ENCODE measurements at places on chromosomes 6 and 20.

DNA sequence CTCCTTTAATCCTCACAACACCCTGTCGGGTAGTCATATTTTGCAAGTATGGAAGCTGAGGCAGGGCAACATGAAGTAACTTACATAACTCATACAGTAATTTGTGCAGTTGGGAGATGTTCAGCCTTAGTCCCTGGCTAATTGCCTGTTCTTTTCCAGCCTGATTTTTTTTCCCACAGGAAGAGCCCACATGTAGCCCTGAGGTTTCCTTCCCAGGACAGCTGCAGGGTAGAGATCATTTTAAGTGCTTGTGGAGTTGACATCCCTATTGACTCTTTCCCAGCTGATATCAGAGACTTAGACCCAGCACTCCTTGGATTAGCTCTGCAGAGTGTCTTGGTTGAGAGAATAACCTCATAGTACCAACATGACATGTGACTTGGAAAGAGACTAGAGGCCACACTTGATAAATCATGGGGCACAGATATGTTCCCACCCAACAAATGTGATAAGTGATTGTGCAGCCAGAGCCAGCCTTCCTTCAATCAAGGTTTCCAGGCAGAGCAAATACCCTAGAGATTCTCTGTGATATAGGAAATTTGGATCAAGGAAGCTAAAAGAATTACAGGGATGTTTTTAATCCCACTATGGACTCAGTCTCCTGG, 5.0 kb upstream of the BTN2A1 start:
- no peak for DNase-seq

DNA sequence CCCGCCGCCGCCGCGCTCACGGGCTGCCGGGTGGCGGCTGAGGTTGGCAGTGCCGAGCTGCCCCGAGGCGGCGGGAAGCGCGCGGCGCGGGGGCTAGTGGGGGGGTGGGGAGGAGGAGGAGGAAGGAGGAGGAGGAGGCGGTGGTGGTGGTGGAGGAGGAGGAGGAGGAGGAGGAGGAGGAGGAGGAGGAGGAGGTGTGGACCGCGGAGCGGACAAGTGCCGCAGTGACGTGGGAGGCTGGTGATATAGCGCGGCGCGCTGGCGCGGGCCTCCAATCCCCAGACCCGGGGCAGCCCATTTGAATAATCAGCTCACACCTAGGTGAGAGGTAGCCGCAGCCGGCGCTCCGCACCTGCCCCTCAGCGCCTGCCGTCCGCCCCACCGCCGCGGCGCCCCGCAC, at the start of gene FOXA2:
FOXA2 (minus strand) TSS at position 51 of the 400 bp plus-strand sequence. CDS start 294 bp downstream, outside the sequence.
- no peak for DNase-seq

DNA sequence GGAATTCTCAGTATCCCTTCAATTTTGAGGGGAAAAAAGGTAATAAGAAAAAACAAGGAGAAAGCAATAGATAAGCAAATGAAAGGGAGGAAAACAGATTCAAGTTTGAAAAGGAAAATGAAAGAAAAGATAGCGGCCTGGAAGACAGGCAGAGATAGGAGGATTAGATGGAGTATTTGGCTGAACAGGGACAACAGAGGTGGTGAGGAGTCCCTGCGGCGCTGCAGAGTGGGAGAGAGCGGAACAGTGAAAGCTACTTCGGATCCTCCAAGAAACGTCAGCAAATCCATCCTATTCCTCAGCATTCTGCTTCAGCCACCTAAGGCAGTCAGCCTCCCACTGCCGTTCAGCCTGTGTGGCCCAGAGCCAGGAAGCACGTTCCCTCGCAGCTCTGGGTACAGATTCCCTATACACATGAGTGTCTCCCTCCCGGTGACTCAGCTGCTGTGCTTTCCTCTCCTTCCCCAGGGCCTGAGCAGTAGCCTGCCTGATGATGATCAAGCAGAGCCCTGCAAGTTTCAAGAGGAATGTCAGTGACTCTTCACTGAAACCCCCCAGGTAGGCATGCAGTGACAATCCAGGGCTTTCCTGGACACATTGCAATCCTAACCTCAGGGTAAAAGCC, 43.4 kb upstream of the CDYL start:
- peak; percentile 60 for DNase-seq

- DNase-seq: no peak
These were observed 5.5 kb downstream of the CDK19 start for GRCh38 chr6:110809792-110810191.

GRCh38 chr20:45772693-45773092, 19.0 kb downstream of the WFDC3 start:
- DNase-seq: no peak

All from AG09309 (cell line).